ENCODE measurements at places on chromosomes 13 and 19. TPM values are rescaled to one million over a fixed set of nuclear protein-coding genes. Genes with fewer than 3 reads are reported as not detected.

DNA sequence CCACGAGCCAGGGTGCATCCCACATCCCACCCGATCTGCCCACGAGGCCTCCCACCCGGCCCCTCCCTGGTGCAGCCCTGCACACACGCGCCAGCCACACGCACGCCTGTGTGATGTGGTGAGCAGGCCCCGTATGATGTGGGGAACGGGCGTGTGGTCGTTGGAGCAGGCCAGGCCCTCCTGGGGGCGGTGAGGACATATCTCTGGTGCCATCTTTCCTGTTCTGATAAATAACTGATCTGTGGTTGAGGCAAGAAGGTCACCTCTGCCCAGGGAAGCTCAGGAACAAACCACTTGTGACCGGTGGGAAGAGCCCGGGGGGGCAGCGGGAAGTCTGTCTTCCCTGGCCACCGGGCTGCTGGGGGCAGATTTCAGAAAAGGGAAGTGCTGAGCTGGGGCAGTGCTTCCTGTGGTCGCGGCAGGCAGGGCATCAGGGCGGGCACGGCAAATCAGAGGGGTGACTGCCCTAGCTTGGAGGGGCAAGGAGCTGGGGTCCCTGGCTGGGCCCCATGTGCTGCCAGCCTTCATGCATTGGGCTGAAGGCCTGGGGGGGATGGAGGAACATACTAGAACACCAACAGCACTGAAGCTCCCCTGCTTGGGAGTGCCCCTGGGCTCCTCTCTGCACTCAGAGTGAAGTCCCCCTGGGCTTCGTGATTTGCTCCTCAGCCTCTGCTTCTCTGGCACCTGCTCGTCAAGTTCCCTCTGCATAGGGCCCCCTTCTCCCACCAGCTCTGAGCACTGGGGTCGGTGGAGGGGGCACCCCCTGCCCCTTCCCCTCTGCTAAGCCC, 35.2 kb upstream of the SLC7A10 start:
- no peak for DNase-seq
- H3K27me3 ChIP-seq: no peaks in the 10 kb centered on the region
- no peaks in the 10 kb centered on the region for H3K36me3 ChIP-seq
- no peaks in the 10 kb centered on the region for H3K4me1 ChIP-seq
- no peak overlapping the region for H3K27ac ChIP-seq

- no peaks in the 10 kb centered on the region for H3K36me3 ChIP-seq
- H3K4me1 ChIP-seq: no peaks in the 10 kb centered on the region
- no peak overlapping the region for H3K27ac ChIP-seq
Measured at GRCh38 chr13:73337532-73337931, 278.7 kb downstream of the KLF5 start.

DNA sequence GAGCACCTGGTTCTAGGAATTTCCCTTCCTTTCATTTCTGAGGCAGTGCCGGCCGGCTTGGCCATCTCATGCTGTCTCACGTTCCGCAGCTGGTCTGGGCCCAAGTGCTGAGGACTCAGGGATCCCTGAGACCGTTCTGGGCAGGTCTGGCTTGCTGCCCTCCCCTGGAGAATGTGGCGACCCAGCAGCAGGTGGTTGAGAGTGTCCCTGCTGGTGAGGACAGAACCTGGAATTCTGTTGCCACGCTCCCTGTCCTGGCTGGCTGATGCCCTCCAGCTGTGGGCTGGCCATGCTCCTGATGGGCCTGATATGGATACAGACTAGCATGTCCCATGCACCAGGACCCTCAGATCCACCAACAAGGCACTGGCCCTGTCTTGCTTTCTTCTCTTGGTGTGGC, 114.0 kb upstream of the C1QTNF9B start:
- H3K27ac ChIP-seq: no peak overlapping the region
- DNase-seq: no peak
- H3K36me3 ChIP-seq: no peaks in the 10 kb centered on the region
- no peaks in the 10 kb centered on the region for H3K4me1 ChIP-seq

DNA sequence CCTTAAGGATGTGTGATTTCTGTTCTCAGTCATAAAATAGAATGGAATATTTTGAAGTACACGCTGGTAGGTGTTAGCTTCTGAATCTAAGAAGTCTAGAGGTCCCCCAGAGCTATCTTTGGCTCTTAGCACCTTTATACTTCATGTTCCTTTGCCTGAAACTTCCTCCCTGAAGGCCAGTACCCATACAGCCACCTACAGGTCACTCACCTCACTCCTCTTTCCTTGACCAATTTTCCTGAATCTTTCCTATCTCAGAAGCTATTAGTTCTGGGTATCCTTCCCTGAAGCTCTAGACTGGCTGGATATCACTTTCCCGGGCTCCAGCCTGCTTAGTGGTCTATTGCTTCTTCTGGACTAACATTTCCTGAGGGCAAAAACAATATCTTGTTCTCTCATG, 93.4 kb upstream of the EDNRB start:
- H3K36me3 ChIP-seq: no peaks in the 10 kb centered on the region
- H3K4me3 ChIP-seq: no peak overlapping the region
- H3K4me1 ChIP-seq: no peaks in the 10 kb centered on the region

GRCh38 chr19:47676811-47677210, 36.4 kb upstream of the EHD2 start:
- DNase-seq: no peak
- H3K4me1 ChIP-seq: no peaks in the 10 kb centered on the region
- no peak overlapping the region for H3K27ac ChIP-seq
- no peak overlapping the region for H3K4me3 ChIP-seq
- H3K36me3 ChIP-seq: peaks cover 10% of the 10 kb centered on the region

ZNF221 gene
- total RNA-seq: 4.5 TPM

DNA sequence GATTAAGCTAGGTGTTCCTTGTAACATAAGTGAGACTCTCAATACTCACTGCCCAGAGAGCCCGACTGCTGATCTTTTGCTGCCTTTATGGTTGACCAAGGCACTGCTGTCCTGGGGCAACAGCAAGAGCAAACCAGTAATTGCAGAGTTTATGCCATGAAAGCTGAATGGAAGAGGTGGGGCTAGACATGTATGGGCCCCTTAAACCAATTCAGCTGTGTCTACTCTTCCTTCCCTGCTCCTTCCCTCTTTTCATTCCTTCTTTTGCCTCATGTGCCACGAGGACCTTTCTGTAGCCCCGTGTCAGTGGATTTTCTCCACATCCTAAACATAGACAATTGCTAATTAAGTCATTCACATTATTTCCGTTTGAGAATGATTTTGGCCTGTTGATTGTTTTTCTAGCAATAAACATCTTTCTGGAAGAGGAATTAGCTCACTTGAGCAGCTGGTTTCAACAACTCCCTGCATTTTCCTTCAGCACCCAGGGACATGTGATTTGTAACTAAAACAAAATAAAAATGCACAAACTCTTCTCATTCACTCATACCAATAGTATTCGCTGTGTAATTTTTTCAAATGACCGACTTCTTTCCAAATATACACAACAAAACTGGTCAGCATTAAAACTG, 40.5 kb downstream of the RAP2A start:
- no peaks in the 10 kb centered on the region for H3K4me1 ChIP-seq
- no peaks in the 10 kb centered on the region for H3K36me3 ChIP-seq

ZNF345 gene
- total RNA-seq: 13.6 TPM

MAST1 gene
- not detected for total RNA-seq

GRCh38 chr13:44040070-44040817, 160.5 kb downstream of the LACC1 start:
- H3K4me3 ChIP-seq: no peak overlapping the region
- no peak overlapping the region for H3K27ac ChIP-seq

DAND5 gene
- total RNA-seq: not detected

DNA sequence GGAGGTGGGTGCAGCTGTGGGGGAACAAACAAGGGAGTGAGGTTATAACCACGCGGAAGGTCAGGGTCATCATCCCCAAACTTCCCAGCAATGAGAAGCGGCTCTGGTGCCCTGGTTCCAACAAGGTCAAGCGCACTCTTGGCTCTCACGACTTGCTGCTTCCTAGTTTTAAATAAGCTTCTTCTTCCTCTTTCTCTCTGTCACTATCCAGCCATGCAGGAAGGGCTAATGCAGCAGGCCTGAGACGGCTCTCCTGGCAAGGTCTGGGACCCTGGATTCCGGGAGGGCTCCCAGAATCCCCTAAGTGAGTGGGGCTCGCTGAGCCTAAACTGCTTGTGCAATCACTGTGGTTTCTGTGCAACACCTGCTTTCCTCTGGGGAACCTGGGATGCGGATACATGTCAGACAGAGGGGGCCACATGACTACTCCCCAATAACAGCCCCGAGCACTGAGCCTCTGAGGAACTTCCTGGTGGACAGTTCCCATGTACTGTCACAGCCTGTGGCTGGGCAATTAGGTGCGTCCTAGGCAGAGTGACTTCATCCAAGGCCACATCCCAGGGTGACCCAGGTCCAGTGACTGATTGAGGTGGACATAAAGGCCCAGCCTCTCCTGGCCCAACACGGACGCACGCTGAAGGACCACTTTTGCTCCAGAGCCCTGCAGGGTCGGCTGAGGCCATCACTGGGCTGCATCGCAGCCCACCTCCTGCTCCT, 24.2 kb downstream of the VRK3 start:
- peaks cover 8% of the 10 kb centered on the region for H3K36me3 ChIP-seq
- no peak for DNase-seq
- H3K27ac ChIP-seq: no peak overlapping the region
- no peaks in the 10 kb centered on the region for H3K27me3 ChIP-seq
- no peak overlapping the region for H3K4me3 ChIP-seq

DNA sequence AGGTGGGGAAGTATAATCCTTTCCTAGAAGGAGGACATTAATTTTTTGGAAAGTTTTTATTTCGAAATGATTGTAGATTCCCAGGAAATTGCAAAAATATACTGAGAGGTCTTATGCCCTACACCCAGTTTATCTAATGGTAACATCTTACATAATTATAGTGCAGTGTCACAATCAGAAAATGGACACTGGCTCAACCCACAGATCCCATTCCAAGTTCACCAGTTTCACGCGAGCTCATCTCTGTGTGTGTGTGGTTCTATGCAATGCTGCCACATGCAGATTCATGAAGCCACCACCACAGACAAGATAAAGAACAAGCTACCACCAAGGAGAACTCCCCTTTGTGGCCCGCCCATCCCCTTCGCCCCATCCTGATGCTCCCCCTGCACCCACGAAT, 24.4 kb downstream of the IL17D start:
- H3K27me3 ChIP-seq: no peaks in the 10 kb centered on the region
- no peak overlapping the region for H3K4me3 ChIP-seq
- no peak for DNase-seq
- no peak overlapping the region for H3K27ac ChIP-seq

EDNRB gene
- total RNA-seq: 22.8 TPM

DNA sequence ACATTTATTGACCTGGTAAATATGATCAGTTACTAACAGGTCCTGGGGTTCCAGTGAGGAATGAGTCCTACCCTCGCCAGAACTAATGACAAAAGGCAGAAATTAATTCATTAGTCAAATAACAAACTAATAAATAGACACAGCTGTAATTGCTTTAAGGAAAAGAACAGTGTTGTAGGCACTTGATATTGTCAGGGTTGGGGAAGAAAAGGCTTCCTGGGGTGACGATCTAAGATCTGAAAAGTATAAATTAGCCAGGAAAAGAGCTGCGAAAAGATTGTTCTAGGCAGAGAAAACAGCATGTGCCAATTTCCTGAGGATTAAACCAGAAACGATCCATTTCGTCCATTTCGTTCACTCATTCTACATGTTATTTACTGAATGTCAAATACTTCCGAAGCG, 670 bp upstream of the CHAF1A start:
- no peak for DNase-seq
- no peaks in the 10 kb centered on the region for H3K36me3 ChIP-seq
- peaks cover 13% of the 10 kb centered on the region for H3K4me1 ChIP-seq
- peak overlapping the region; percentile 89 for H3K4me3 ChIP-seq
- H3K27ac ChIP-seq: peak overlapping the region; percentile 97
- no peaks in the 10 kb centered on the region for H3K27me3 ChIP-seq

DNA sequence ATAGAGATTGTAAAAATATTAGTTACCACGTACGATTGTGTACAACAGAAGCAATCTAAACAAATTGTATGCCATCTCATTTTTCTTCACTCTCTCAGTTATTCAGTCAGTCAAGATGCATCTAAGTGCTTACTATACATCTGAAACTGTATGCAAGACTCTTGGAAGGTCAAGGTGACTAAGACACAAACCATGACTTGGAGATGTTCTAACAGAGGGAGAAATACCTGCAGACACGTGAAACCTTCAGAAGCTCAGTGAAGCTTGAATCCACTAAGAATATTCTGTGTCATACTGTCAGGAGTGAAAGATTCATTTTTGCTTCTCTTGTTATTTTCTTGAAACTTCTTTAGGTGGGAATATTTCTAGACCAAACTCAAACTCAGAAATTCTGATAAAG, 365.4 kb downstream of the ITGBL1 start:
- no peak overlapping the region for H3K4me3 ChIP-seq
- no peaks in the 10 kb centered on the region for H3K4me1 ChIP-seq
- no peak overlapping the region for H3K27ac ChIP-seq

ZNF787 gene
- total RNA-seq: 10.2 TPM

- no peak overlapping the region for H3K4me3 ChIP-seq
- no peaks in the 10 kb centered on the region for H3K27me3 ChIP-seq
- H3K27ac ChIP-seq: no peak overlapping the region
- H3K4me1 ChIP-seq: no peaks in the 10 kb centered on the region
Measured at GRCh38 chr13:111314852-111315251, 5.6 kb upstream of the TEX29 start.

- no peak for DNase-seq
- no peaks in the 10 kb centered on the region for H3K36me3 ChIP-seq
- H3K27me3 ChIP-seq: no peaks in the 10 kb centered on the region
- H3K27ac ChIP-seq: no peak overlapping the region
- H3K4me3 ChIP-seq: no peak overlapping the region
- H3K4me1 ChIP-seq: no peaks in the 10 kb centered on the region
Measured at GRCh38 chr13:94332359-94333096, 147.0 kb downstream of the DCT start.

DNA sequence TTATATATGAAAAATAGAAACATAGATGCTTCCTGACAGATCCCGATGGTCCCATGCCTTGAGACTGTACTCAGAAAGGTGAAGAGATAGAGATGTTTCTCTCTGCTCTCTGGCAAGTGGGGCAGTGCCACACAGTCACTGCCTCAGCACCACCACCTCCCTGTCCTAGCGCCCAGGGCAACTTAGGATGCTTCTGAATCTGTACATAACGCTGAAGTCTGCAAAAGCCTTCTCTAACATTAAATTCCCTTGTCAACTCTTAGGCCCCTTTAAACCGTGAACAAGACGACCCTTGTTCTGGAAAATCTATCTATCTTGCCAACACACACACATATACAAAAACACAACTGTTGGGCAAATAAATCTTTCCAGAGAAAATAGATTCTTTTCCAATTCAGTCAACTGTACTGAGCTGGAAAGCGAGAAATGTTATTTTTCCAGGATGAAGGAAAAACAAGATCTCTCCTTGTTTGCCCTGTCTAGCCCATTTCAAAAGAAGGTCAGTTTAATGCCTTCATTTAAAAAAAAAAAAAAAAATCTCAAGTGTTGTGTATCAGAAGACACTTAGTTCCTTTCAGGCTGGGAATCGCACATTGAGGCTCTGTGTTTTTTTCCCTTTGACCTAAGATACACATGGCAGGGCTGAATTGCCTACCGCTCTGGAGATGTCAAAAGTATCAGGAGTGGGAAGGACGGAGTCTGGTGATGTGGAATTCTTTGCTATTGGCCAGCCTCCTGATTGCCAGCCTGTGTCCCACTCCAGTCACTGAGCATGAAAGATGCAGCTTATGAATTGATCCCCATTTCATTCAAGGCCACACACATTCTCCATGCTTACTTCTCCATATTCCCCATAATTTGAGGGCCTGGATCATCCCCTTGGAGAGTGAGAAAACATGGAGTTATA, 241.4 kb downstream of the LACC1 start:
- H3K36me3 ChIP-seq: no peaks in the 10 kb centered on the region
- H3K27ac ChIP-seq: no peak overlapping the region
- no peaks in the 10 kb centered on the region for H3K4me1 ChIP-seq
- no peaks in the 10 kb centered on the region for H3K27me3 ChIP-seq

Data from breast epithelium (tissue), 4 donors.